Lung (tissue), 17 donors: ENCODE measurements at places on chromosomes 7 and 10.

GRCh38 chr10:47082055-47082784 lies 171.0 kb downstream of the PTPN20 start:
- H3K27me3 ChIP-seq: no peaks in the 10 kb centered on the region
- H3K36me3 ChIP-seq: no peaks in the 10 kb centered on the region
- DNase-seq: no peak
- peaks cover 18% of the 10 kb centered on the region for H3K4me1 ChIP-seq
- no peak overlapping the region for H3K27ac ChIP-seq

DNA sequence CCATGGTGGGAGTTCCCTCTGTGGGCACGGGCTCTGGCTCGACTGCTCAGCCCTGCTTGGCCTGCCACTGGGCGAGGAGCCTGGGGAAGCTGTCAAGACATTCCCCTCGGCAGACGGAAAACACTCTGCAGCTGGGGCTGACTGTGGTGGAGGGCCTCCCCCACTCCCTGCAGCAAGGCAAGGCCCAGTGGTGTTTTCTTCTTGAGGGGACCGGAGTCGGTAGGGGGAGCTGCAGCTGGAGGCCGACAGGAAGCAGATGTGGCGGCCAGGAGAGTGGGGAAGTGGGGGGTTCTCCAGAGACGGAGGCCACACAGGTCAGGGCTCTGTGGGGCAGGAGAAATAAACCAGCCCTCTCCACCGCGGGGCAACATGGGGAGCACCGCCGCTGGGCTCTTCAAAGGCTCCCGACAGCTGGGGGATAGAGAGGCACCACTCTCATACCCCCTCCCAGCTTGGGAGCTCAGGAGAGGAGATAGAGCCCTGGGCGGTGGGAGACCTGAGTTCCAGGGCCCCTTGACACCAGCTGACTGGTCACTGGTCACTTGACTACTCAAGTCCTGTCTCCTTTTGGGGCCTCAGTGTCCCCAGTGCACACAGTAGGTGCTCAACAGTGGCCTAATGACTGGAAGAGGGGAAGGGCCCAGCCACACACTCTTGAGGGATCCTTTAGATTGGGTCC lies 43.4 kb downstream of the PPIF start:
- no peaks in the 10 kb centered on the region for H3K27me3 ChIP-seq
- peaks cover 19% of the 10 kb centered on the region for H3K36me3 ChIP-seq
- peak overlapping the region; percentile 20 for H3K27ac ChIP-seq

GRCh38 chr10:119509909-119510451 lies 32.5 kb downstream of the RGS10 start:
- H3K4me1 ChIP-seq: no peaks in the 10 kb centered on the region
- H3K36me3 ChIP-seq: peaks cover 1% of the 10 kb centered on the region
- no peak overlapping the region for H3K4me3 ChIP-seq
- no peak overlapping the region for H3K27ac ChIP-seq
- no peaks in the 10 kb centered on the region for H3K27me3 ChIP-seq

DNA sequence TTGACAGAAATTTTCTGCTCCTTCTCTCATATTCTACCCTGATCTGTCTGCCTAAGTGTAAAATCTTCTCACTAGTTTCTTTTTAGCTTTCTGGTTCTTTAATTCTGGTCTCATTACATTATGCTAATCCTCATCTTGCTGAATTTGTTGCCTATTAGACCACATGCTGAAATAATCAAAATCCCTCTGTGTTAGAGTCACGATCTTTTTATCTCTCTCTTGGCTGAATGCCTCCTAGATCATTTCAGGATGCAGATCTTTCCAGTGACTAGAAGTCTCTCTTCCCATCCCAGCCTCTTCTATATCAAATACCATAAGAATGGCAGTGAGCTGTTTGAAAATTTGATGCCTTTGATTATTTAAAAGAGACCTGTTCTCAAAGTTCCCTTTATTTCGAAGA lies 661.9 kb downstream of the SORCS1 start:
- H3K27ac ChIP-seq: no peak overlapping the region
- DNase-seq: no peak
- no peaks in the 10 kb centered on the region for H3K36me3 ChIP-seq
- no peak overlapping the region for H3K4me3 ChIP-seq

DNA sequence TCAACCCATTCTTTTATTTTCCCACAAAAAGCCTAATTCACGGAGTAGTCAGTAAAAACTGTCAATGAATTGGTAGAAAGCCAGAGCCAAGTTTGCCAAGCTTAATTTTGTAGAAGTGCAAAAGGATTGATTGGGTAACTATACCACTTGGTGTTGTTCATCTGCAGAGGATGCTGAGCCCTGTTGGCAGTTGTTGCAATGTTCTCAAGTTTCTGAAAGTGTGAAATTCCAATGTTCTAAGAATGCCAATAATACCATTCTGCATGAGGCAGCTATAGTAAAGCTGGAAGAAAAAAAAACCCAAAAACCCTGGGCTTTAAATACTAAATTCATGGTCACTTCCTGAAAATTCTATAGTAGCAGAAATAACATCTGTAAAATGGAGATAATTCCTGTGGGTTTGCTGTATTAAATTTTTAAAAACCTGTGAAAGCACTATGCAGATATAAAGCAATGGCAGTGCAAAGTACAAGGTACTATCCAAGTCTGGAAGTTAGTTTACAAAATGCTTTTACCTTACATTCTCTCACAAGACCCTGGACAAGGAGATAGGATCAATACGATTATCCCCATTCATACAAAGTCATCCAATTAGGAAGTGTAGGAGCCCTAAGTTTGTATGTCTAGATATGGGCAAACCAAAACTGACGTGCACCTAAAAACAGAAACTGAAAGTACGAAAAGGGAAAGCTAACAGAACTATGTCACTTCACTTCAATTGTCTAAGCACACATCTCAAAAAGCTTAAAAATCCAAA lies 6.0 kb upstream of the PON1 start:
- H3K27ac ChIP-seq: no peak overlapping the region
- H3K36me3 ChIP-seq: no peaks in the 10 kb centered on the region
- no peaks in the 10 kb centered on the region for H3K27me3 ChIP-seq
- no peak overlapping the region for H3K4me3 ChIP-seq
- H3K4me1 ChIP-seq: no peaks in the 10 kb centered on the region

DNA sequence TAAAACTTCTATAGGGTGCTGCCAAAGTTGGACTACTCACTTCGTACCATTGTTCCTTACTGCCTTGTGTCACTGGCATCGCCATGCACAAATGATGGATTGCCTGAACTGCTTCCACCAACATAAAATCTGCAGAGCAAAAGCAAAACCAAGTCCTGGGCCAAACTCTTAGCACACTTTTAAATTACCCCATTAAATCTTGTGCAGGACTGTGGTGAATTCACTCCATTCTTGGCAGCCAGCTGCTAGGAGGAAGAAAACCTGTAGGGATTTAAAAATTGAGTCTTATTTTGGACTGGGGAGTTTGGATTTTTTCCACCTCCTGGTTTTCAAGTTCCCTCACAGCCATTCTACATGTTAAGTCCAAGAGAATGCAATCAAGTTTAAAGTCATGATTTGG lies 646.9 kb downstream of the SORCS3 start:
- H3K36me3 ChIP-seq: no peaks in the 10 kb centered on the region
- no peak overlapping the region for H3K4me3 ChIP-seq
- DNase-seq: no peak
- no peak overlapping the region for H3K27ac ChIP-seq

DNA sequence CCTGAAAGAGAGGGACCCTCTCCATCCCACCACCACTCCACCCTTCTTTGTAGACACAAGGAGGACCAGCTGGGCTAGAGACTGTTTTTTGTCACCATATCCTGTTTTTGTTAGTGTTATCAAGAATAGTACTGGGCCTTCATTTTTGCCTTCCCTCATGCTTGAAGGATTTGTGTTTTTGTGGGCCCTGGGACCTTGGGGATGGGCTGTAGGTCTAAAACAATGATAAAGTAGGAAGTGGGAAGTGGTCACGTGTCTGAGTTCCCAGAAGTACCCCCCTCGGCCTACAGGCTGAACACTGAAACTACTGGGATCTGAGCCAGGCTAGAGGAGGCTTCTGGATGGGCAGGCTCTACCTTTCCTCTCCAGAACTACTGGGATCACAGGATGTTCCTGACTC lies 8.9 kb downstream of the AGFG2 start:
- peak overlapping the region; percentile 73 for H3K27ac ChIP-seq
- H3K27me3 ChIP-seq: no peaks in the 10 kb centered on the region
- DNase-seq: peak; percentile 69
- H3K36me3 ChIP-seq: no peaks in the 10 kb centered on the region
- H3K4me1 ChIP-seq: peaks cover 18% of the 10 kb centered on the region

GRCh38 chr10:106978756-106979155 lies 185.8 kb downstream of the SORCS1 start:
- H3K27me3 ChIP-seq: no peaks in the 10 kb centered on the region
- no peak overlapping the region for H3K4me3 ChIP-seq
- no peak overlapping the region for H3K27ac ChIP-seq
- DNase-seq: peak; percentile 85

GRCh38 chr7:42193471-42194129 lies 43.4 kb downstream of the GLI3 start:
- peak; percentile 39 for DNase-seq
- H3K4me1 ChIP-seq: peaks cover 19% of the 10 kb centered on the region
- no peaks in the 10 kb centered on the region for H3K27me3 ChIP-seq
- no peaks in the 10 kb centered on the region for H3K36me3 ChIP-seq
- no peak overlapping the region for H3K27ac ChIP-seq
- H3K4me3 ChIP-seq: no peak overlapping the region

GRCh38 chr10:73889014-73889413 lies 14.7 kb upstream of the CAMK2G start:
- H3K27me3 ChIP-seq: no peaks in the 10 kb centered on the region
- H3K27ac ChIP-seq: peak overlapping the region; percentile 78
- H3K36me3 ChIP-seq: no peaks in the 10 kb centered on the region
- no peak overlapping the region for H3K4me3 ChIP-seq

- no peaks in the 10 kb centered on the region for H3K36me3 ChIP-seq
- no peak overlapping the region for H3K4me3 ChIP-seq
- H3K27ac ChIP-seq: no peak overlapping the region
- no peaks in the 10 kb centered on the region for H3K4me1 ChIP-seq
Observed at GRCh38 chr7:143331179-143331801, 15.4 kb downstream of the CLCN1 start.

GRCh38 chr7:8442814-8443304 lies 9.4 kb downstream of the NXPH1 start:
- H3K27me3 ChIP-seq: peaks cover 63% of the 10 kb centered on the region
- H3K4me3 ChIP-seq: no peak overlapping the region
- H3K4me1 ChIP-seq: peaks cover 4% of the 10 kb centered on the region
- peak; percentile 80 for DNase-seq
- no peaks in the 10 kb centered on the region for H3K36me3 ChIP-seq

- no peaks in the 10 kb centered on the region for H3K4me1 ChIP-seq
- DNase-seq: no peak
- no peak overlapping the region for H3K4me3 ChIP-seq
- H3K27ac ChIP-seq: no peak overlapping the region
- no peaks in the 10 kb centered on the region for H3K27me3 ChIP-seq
- no peaks in the 10 kb centered on the region for H3K36me3 ChIP-seq
Observed at GRCh38 chr7:150446288-150446938, 4.0 kb upstream of the GIMAP8 start.

DNA sequence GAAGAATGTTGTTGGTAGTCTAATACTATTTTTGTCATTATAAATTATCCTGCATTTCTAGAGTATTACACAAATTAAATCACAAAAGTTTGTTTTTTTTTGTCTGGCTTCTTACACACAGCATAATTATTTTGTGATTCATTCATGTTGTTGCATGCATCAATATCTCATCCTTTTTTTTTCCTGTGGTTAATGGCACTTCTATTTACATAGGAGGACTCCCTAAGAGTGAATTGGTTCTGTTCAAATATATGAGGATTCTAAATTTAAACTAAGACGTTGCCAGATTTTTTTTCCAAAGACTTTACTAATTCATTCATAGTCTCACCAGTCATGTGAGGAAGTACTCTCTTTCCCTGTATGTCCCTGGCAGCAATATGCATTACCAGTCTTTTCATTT lies 303.3 kb downstream of the GPR37 start:
- H3K36me3 ChIP-seq: no peaks in the 10 kb centered on the region
- no peak for DNase-seq

- peaks cover 16% of the 10 kb centered on the region for H3K4me1 ChIP-seq
- DNase-seq: no peak
- no peaks in the 10 kb centered on the region for H3K27me3 ChIP-seq
Observed at GRCh38 chr7:33770576-33770975, 134.8 kb upstream of the BMPER start.

DNA sequence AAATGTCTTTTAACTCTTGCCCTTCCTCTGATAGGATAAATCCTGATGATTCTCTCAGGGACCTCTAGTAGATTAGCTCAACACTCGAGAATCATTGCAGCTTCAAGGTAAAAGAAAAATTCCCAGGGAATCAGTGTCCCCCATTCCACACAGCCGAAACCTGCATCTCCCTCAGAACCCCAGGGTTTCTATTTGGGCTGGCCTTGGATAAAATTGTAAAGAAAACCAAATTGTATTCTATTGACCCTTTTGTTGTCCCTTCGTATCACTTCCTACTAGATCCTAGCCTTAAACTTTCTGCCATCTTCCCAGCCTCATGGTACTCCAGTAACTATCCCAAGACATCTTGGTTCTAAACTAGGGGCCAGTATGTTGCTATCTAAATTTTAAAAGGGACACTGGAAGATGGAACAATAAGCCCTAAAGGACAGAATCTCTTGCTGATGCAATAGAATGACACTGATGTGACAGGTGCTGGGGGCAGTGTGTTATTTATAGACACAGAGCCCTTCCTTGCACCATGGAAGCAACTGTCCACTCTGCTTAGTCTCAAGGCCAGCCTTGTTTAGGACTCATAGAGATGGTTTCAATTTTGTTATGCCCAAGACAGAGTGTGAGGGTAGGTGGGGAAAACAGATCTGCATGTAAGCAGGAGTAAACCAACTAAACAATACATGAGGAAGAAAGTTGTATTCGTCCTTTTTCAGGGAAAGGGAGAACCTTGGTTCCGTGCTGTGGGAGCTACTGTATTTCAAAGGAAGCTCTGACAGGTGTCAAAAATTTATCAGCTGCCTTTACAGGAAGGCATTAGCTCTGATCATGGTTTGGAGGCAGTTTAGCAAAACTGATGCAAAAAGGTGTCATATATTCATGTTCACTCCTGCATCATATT lies 7.6 kb downstream of the ASB15 start:
- H3K4me1 ChIP-seq: no peaks in the 10 kb centered on the region
- peak overlapping the region; percentile 77 for H3K27ac ChIP-seq
- DNase-seq: no peak
- no peaks in the 10 kb centered on the region for H3K27me3 ChIP-seq
- H3K36me3 ChIP-seq: no peaks in the 10 kb centered on the region
- H3K4me3 ChIP-seq: no peak overlapping the region

DNA sequence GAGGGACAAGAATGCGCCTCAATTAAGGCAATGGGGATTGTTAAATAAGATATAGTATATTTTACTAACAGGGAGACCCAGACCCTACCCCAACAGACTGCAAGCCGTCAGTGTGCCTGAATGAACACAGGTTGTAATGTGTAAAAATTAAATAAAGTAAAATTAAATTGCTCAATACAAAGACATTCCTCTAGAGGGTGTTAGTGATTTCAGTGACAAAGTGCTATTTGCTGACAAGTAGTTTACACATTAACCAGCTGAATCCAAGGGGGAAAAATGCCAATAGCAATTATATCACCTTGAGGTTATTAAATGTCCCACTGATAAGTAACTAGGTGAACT lies 110.5 kb downstream of the EBF3 start:
- no peaks in the 10 kb centered on the region for H3K4me1 ChIP-seq
- H3K36me3 ChIP-seq: no peaks in the 10 kb centered on the region
- H3K27ac ChIP-seq: no peak overlapping the region

GRCh38 chr10:6211671-6212635 lies 9.2 kb downstream of the PFKFB3 start:
- H3K36me3 ChIP-seq: peaks cover 33% of the 10 kb centered on the region
- H3K4me3 ChIP-seq: no peak overlapping the region
- no peak overlapping the region for H3K27ac ChIP-seq
- no peaks in the 10 kb centered on the region for H3K27me3 ChIP-seq
